Fibroblast of upper back skin (primary cell): ENCODE measurements at places on chromosomes 16 and 17.
A peak's percentile ranks its signal among the peaks of the same experiment; 100 is the strongest.

- DNase-seq: peak; percentile 23
Observed at GRCh38 chr17:81821603-81822311, 11.3 kb downstream of the MCRIP1 start.

GRCh38 chr17:48307814-48308411, 122.1 kb downstream of the SKAP1 start:
- DNase-seq: peak; percentile 67

DNA sequence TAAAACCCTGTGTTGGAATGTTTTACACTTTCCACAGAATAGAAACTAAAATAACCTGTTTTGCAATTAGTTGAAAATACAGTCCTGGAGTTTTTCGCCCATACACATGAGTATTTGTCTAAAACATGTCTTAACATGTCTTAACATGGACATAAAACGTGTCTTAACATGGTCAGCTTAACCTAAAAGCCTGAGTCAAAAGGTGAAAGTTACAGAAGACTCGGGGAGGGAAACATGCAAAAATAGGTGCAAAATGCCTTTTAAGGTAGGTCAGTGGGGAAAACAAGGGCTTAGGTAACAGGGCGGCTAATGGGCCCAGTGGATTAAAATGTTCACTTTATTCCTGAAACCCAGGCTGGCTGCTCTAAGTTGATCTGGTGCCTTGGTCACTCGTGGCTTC, 56.1 kb upstream of the RBL2 start:
- no peak for DNase-seq

- DNase-seq: no peak
Observed at GRCh38 chr17:46949291-46950174, 26.6 kb downstream of the GOSR2 start.

DNA sequence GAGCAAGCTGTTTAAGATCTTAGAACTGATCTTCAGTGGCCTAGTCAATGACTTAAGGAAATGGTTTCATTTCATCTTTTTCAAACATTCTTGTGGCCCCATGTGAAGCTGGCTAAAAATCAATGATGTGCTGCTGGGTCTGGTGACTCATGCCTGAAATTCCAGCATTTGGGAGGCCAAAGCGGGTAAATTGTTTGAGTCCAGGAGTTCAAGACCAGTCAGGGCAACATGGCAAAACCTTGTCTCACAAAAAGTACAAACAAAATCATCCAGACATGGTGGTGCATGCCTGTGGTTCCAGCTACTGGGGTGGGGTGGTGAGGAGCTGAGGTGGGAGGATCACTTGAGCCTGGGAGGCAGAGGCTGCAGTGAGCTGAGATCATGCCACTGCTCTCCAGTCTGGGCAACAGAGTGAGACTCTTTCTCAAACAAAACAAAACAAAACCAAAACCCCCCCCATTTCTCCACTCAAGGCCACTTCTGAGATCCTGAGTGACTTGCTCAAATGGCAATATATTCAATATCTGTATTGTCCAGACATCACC, 17.4 kb upstream of the COL1A1 start:
- DNase-seq: peak; percentile 99

GRCh38 chr16:28279006-28279405, 13.3 kb upstream of the SBK1 start:
- DNase-seq: no peak

GRCh38 chr17:8622191-8622590, 8.3 kb downstream of the MYH10 start:
- no peak for DNase-seq

- DNase-seq: no peak
Observed at GRCh38 chr16:67424261-67424615, 6.7 kb upstream of the HSD11B2 start.

GRCh38 chr16:67509016-67509415, 19.6 kb upstream of the RIPOR1 start:
- no peak for DNase-seq
